Esophagus squamous epithelium (tissue), 5 donors: ENCODE measurements at places on chromosomes 1 and 21. TPM values are rescaled to one million over a fixed set of nuclear protein-coding genes. Genes with fewer than 3 reads are reported as not detected.

- DNase-seq: no peak
These were observed 261.0 kb downstream of the RHOU start for GRCh38 chr1:228996281-228996680.

- no peak for DNase-seq
These were observed at the start of gene TAS1R1 for GRCh38 chr1:6554907-6555778. Gene TAS1R1, plus strand, starts transcription at chr1:6555307. Its CDS starts 67 bp downstream, at chr1:6555374.

- DNase-seq: no peak
These were observed 79.3 kb downstream of the HMCN1 start for GRCh38 chr1:185813401-185813979.

- no peak for DNase-seq
These were observed 166.9 kb upstream of the PRMT6 start for GRCh38 chr1:106889583-106889982.

GRCh38 chr1:185570962-185571361 is 163.2 kb upstream of the HMCN1 start:
- DNase-seq: no peak

DNA sequence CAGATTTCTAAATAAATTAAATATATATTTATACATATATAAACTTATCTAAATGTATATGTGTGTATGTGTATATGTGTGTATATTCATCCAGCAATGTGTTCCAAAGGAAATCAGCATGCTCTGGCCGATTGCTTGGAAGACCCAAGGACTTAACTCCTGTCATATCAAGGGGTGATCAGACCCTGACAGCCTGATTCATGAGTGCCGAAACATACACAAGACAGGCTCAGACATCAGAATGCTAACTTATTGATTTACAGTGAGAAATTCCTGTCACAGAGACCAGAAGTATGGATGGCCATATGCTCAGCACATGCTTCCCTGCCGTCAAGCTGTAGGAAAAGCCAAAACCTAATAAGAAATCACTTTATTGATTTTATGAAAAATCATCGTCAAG is 545.1 kb upstream of the NR5A2 start:
- no peak for DNase-seq

DNA sequence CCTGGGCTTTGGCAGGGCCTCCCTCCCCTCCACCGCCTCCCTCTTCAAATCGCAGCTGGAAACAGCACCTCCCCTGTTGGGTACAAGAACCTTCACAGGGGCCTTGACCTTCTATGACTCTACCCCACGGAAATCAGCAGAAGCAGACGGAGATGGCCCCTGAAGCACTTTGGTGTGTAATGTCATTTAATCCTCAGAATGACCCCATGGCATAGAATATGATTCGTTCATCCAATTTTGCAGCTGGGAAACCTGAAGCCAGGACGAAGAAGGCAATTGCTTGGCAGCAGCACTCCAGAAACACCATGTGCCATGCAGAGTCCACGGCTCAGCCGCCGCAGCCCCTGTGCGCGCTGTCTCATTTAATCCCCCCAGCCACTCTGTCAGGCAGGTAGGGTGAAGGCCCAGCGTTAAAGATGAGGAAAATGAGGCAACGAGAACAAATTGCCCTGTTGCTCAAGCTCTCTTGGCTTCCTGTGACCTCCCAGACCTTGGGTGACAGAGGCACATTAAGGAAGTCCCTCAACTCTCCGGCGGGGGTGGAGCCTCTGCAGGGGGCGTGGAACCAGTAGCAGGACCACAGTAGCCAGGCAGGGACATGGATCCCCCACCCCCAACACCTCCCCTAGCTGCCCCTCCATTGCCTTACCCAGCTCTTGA is 25.8 kb upstream of the LAPTM5 start:
- no peak for DNase-seq

DNA sequence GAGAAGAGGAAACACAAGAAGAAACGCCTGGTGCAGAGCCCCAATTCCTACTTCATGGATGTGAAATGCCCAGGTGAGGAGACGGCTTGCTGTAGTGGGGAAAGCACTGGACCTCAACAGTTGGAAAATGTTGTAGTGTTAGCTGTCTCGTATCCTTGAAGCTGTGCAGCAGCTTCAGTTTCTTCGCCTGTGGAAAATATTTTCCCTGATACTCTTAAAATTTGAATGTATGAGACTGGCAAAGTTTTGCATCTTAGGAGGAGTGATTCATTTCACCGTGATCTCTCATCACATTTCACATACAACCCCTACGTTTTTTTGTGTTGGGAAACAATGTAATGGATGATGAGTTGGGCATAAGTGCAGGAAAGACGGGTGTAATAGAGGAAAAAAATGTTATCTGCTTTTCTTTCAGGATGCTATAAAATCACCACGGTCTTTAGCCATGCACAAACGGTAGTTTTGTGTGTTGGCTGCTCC is 629 bp downstream of the RPS27 start:
- DNase-seq: no peak

GRCh38 chr1:244815600-244816099 is 19.8 kb upstream of the COX20 start:
- no peak for DNase-seq

DNA sequence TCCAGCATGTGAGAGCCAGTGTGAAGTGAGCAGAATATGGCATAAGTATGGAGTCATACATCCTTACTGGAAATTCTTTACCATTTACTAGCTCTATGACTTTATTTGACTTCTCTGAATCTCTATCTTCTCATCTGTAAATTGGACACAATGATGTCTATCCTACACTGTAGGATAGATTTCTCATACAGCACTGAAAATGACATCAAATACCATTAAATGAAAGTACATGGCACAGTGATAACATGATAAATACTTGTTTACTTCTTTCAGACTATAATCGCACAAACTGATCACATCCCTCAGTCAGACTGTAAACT is 1.3 kb upstream of the CTTNBP2NL start:
- DNase-seq: no peak

- DNase-seq: no peak
These were observed 6.6 kb downstream of the HEYL start for GRCh38 chr1:39632682-39633417.

GRCh38 chr21:41023936-41024335 is 144.0 kb upstream of the BACE2 start:
- no peak for DNase-seq

DNA sequence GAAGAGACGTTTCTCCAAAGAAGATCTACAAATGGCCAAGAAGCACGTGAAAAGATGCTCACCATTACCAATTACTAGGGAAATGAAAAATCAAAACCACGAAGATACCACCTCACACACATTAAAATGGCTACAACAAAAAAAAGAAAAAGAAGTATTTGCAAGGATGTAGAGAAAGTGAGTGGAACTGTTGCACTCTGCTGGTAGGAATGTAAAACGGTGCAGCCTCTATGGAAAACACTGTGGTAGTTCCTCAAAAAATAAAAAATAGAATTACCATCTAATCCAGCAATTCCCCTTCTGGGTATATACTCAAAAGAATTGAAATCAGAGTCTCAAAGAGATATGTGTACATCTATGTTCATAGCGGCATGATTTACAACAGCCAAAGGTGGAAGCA is 115.4 kb upstream of the EDN2 start:
- no peak for DNase-seq

GRCh38 chr21:36647279-36648093 is 51.4 kb upstream of the SIM2 start:
- DNase-seq: no peak

DNA sequence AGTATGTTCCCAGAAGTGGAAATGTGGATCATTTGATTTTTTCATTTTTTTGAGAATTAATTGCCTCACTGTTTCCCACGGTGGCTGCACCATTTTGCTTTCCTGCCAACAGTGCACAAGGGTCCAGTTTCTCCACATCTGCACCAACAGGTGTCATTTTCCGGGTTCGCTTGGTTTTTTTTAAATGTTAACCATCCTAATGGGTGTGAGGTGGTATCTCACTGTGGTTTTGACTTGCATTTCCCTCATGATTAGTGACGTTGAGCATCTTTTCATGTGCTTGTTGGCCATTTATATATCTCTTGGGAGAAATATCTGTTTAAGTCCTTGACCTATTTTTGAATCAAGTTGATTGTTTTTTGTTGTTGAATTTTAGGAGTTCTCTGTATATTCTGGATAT is 3.0 kb downstream of the COL6A2 start:
- no peak for DNase-seq

DNA sequence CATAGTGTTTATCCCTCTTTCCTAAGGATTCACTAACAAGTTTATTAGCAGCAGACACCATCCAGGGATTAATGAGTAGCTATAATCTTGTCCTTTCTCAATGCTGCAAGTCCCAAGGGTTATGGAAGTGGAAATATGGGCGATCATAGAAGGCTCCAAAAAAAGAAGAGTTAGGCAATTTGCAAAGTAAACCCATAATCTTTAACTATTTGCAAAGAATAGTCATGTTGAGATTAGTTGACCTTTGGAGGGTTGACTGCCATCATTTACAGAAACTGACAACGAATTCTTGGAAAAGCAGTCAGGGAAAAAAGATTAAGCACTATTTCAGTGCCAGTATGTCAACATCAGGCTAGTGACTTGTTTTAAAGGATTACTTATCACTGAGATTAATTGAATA is 169.9 kb downstream of the KCNT2 start:
- DNase-seq: no peak

ROR1 gene
- total RNA-seq: 9.0 TPM

SPATA17 gene
- total RNA-seq: not detected

GRCh38 chr1:183634429-183635065 is 1.0 kb downstream of the ARPC5 start:
- DNase-seq: no peak

TFF3 gene
- 15.1 TPM for total RNA-seq

GRCh38 chr1:169193191-169193850 is 86.8 kb downstream of the ATP1B1 start:
- no peak for DNase-seq

DNA sequence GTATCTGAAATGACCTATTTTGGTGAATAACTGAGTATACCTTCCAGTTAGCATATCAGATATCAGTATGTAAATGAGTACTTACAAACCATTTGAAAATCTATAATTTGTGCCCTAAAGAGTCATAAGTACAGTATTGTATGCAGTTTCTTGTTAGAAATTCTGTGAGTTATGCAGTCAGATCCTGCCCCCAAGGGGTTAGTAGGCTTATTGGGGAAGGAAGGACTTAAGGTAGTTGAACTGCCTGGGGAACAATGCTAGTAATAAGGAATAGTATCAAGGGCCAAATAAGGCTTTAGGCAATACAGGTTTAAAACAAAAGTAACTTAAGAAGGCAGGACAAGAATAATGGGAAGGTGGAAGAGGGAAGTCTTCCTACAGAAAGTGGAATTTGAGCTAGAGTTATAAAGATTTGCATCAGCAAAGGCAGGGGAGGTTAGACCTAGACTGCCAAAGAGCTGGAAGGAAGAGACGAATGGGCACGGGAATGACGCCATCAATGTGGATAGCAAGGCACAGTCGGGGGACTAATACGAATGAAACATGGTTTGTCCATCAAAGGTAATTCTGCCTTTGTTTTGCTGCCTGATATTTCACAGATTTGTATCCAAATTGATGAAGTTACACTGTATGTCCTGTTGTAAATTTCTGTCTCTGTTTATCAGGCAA is 182.9 kb upstream of the DPYD start:
- DNase-seq: no peak

DNA sequence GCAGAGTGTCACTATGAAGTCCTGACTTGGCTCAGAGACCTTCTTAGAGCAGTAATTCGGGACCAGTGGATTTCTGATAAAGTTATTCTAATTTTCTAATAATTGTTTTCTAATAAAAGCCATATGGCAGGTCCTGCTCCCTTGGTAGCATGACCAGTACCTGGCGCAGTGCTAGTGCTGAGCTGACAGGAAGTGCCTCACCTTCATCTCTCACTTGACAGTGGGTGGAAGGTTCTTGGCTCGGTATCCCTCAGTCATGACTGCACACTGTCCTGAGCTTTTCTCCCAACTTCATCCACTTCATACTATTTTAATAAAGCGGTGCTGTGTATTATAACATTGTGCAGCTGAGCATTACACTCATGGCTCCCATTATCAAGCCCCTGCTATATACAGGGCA is 14.1 kb downstream of the VANGL1 start:
- DNase-seq: no peak

CRNN gene
- 1,263 TPM for total RNA-seq

NBPF3 gene
- 3.8 TPM for total RNA-seq

ANGPTL3 gene
- not detected for total RNA-seq

- DNase-seq: no peak
These were observed 24.6 kb downstream of the SORT1 start for GRCh38 chr1:109373126-109373525.

DNA sequence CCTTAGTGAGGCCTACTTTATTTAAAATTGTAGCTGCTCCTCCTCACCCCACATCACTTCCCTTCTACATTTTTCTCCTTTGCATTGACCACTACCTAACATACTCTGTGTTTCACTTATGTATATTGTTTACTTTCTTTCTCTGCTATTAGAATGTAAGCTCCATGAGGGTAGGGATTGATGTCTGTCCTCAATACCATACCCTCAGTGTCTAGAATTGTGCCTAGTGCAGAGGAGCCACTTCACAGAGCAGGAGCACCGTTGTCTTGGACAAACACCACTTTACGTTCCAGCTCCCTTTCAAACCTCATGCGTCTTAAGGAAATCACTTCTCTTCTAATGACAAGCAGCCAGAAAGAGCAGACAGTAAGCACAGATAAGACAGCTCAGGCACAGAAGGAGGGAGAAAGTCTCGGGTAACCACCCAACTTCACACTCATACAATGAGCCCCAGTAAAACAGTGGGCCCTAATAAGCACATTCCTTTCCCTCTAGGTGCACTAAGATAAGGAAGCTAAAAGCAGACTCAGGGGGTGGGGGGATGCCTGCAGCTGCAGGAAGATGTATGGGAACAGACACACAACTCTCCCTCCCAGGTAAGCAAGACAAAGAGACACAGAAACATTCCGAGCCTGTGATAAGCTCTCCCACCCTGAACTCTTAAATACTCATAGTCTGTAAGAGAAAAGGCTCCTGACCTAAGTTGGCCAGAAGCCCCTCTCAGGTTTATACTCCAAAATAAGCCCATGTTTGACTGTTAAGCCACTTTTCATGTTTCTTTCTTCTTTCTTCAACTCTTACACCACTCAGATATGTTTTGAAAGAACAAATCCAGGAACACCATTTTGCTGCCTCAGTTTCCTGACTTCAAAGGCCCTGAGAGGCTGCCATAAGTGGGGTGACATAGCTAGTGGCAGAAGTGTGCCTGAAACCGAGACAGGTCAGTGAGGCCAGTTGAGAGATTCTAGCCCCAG is 7.1 kb upstream of the PLEKHM2 start:
- no peak for DNase-seq

DNA sequence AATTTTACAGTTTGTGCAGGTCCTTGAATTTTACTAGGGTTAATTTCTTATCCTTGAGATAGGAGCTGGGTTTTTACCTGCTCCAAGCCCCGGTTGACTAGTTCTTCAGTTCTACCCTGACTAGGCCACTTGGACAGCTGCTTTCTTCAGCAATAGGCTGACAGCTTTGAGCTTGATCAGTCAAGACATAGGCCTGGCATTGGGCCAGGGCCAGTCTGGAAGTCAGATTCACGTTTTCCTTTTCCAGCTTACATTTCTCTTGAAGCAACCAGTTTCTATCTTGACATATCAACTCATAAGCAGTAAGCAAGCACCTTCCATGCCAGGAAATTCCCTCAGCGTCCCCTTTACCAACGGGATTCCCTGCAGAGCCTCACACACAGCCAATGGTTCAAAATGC is 63.7 kb upstream of the AJAP1 start:
- no peak for DNase-seq

TRIM17 gene
- 3.0 TPM for total RNA-seq

APOBEC4 gene
- total RNA-seq: not detected
